ENCODE measurements at places on chromosomes 13 and 19.

DNA sequence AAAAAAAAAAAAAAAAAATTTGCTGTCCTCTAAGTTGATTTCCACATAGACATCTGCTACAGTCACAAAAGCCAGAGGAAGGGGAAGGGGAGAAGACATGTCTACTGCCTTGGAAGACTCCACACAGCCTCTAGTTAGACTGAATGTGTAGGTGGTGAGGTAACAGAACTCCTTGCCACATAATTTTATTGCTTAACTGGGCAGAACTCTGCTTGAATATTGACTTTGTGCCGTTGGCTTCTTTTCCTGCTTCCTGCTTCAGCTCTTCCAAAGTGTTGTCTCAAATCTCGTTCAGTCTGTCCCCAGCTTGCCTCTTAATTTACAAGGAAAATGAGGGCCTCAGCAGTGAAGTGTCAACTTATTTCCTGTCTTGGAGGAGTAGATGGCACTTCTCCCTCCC lies 37.1 kb downstream of the ESD start:
- DNase-seq = peak; percentile 52

GRCh38 chr13:103517066-103517767 lies 451.0 kb upstream of the SLC10A2 start:
- no peak for DNase-seq

GRCh38 chr19:18119717-18120105 lies 22.1 kb downstream of the MAST3 start:
- DNase-seq = no peak

DNA sequence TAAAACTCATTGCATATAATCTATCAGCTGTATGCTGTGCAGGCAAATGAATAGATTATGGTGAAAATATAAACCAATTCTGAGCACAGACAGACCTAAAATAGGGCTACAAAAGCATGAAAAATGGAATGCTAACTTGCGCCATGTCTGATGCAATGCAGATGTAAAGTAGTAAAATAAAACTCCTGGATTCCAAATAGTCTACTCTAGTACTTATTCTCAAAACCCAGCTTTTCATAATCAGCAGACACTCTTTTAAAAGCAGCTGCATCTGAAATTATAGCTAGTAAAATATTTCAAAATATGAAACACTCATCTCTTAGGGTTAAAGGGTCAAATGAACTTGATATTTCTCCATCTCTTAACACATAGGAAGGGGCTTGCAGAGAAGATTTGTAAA lies 4.7 kb upstream of the POMP start:
- no peak for DNase-seq

DNA sequence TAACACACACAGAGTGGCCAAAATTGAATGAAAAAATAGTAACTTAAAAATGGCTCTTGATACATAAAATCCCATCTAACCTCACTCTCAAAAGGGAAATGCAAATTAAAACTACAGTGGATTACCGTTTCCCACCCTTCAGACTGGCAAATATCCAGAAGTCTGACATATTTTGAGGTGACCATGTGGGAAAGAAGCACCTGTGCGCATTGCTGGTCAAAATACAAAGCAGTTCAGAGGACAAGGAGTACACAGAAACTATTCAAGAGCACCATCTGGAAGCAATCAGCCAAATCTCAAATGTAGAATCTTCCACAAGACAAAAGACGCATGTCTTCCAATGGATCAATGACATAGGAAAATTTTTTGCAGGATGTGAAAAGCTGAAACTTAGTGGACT lies 23.2 kb downstream of the NALCN start:
- DNase-seq = no peak

DNA sequence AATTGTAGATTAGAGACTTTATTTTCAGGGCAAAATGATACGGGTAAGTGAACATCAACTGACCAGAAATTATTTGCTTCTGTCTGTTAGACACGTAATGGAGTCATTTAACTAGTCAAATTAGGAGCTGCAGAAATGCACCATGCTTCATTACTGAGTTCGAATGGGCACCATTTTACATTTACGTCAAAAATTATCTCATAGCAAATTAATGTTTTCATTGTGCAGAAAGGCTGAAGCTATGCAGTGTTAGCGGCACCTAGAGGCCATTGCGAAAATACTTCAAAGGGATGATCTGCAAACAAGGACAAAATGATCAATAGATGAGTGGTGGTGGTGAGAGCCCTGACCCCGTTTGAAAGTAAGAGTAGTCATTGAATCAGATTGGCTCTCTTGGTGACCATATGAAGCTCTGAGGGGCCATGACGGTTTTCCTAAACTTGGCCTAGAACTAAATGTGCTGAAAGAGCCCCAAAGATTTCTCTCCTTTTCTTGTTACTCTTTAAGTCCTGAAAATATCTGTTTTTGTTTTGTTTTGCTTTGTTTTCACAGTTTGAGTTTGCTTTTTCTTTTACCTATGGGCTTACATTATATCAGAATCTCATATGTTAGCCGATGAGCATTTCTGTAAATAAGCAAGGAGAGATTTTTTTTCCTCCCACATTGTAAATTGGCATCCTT lies 277.9 kb downstream of the ZNF536 start:
- DNase-seq = peak; percentile 56

GRCh38 chr13:100594731-100595130 lies 6.1 kb upstream of the GGACT start:
- DNase-seq = no peak

- DNase-seq = peak; percentile 0
These were observed 23.5 kb upstream of the DLEU7 start for GRCh38 chr13:50866817-50867636.

DNA sequence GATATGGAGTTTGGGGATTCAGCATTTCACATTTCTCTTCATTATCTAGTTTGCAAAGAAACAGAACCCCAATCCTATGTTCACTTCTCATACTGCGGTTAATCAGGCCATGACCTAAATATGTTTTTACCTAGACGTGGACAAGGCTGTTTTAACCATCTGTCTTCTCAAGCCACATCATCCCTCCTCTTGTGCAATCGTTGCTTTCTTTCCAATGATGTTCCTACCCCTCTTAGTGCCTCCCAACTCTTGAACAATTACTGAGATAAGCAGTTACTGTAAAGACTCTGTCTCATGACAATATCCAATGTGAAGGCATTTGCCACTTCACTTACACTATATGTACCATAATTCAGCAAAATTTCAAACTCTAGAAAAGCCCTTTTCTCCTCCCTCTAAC lies 406.2 kb downstream of the LIG4 start:
- no peak for DNase-seq

DNA sequence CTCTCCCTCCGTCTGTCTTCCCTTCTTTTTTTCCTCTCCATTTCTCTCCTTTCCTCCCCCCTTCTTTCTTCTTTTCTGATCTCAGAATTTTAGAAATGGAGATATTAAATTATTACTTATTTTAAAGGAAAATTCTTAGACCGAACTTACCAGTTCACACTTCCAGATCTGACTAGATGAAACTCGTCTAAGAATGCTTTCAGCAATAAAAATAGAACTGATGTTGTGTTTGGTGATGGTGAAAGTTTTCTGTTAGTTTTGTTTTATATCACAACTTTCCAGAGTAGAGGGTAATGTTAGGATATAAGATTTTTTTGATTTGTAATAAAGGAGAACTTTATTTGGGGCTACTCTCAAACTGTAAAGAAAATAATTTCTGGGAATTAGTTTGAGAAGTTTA lies 29.9 kb downstream of the UCHL3 start:
- no peak for DNase-seq

DNA sequence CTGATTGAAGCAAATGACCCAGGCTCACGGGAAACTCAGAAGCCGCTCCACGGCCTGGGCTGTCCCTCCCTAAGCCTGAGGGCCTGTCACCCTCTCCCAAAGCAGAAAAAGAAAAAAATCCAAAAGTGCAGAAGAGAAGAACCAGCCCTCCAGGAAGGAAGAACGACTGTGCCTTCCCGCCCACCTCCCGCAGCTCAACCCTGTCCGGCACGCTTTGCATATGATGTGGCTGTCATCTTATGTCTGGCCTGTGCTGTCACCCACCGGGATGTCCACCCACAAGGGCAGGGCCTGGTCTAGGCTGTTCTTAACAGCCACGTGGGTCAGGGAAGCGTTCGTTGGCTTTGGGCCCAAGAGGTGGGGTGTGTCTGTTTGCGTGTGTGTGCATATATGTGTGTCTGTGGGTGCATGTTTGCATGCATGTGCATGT lies 13.7 kb downstream of the ZBTB7A start:
- peak; percentile 60 for DNase-seq

- DNase-seq = no peak
These were observed 4.0 kb downstream of the TPGS1 start for GRCh38 chr19:511101-511851.

- no peak for DNase-seq
These were observed 118.9 kb downstream of the KL start for GRCh38 chr13:33135097-33135496.

GRCh38 chr19:15595069-15595468 lies 19.9 kb upstream of the CYP4F8 start:
- DNase-seq = peak; percentile 5

DNA sequence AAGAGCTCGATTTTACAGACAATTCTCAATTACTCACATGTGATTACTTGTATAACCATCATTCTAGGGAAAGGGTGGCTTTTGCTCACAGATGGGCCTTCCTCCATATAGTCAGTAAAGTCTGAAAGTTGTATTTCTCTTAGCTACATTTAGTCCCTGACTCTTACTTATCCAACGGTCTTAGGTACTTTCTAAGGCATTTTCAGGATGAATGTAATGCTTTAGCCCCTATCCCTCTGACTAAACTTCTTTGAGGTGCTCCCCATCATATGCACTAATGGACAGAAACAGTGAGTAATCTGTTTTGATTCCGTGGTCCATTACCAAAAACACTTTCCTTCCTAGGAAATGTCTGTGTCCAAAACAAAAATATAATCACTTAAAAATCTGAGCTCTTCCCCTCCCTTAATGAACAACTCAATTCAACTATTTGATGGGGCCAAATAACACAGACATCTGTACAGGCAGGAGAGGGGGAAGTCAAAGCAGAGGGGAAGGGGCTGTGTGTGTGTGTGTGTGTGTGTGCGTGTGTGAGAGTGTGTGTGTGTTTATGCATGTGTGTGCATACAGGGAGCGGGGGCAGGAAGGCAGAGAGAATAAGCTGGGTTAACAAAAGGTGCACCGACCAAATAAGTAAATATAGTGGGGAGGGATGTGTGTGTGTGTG lies 84.9 kb downstream of the USP12 start:
- no peak for DNase-seq

- peak; percentile 4 for DNase-seq
These were observed 73.0 kb downstream of the NALCN start for GRCh38 chr13:101343128-101343787.

GRCh38 chr13:45989607-45990006 lies 62.9 kb downstream of the ZC3H13 start:
- DNase-seq = peak; percentile 52

DNA sequence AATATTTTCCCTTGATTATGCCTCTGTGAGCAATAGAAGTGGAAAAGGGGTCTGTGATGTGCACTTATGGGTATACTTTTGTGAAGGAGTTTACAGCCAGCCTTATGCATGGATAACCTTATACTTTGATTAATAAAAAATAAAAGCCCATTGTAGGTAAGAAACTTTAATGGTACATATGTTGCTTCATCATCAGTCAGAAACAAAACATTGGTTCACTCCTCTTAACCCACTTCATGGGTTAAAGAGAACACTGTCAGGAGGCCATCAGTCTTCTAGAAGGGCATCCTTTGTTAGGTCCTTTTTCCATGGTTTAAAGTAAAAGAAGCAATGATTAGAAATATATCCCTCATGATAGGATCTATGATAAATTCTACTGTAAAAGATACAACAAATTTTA lies 952.1 kb upstream of the MIR17HG start:
- DNase-seq = no peak

DNA sequence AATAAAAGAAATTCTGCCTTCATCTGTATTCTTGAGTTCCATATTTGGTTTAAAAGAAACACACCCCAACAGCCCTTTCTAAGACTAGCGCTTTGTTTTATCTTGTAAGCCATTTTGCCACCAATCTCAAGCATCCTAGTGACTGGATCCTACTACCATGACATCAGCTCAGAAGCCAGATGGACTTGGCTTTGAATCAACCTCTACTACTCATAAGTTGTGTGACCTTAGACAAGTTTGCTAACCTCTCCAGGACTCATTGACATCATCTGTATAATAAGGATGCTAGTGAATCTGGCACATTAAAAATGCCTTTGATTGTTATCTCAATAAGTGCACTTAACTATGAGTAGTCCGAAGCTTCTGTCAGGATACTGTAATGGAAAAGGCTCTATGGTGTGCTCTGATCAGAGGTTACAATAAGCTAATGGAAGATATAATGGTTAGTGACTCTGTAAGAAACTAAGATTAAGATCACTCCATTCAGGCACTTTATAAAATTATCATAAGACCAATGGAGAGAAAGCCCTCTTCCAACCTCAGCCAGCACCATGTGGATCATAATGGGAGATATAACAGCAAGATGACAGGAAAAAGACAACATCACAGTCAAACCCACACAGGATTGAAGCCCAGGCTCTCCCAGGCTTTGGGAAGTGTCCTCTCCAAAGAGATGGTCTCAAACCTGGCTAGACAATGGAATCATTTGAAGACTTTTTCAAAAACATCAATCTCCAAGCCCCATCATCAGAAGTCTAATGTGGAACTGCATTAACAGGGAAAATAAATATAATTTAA lies 180.6 kb upstream of the MIR17HG start:
- DNase-seq = no peak

- DNase-seq = no peak
These were observed 683.5 kb downstream of the LIG4 start for GRCh38 chr13:107531816-107532215.

GRCh38 chr19:48149430-48149829 lies 20.7 kb downstream of the LIG1 start:
- DNase-seq = no peak
